ENCODE measurements at places on chromosomes 2 and 18.

DNA sequence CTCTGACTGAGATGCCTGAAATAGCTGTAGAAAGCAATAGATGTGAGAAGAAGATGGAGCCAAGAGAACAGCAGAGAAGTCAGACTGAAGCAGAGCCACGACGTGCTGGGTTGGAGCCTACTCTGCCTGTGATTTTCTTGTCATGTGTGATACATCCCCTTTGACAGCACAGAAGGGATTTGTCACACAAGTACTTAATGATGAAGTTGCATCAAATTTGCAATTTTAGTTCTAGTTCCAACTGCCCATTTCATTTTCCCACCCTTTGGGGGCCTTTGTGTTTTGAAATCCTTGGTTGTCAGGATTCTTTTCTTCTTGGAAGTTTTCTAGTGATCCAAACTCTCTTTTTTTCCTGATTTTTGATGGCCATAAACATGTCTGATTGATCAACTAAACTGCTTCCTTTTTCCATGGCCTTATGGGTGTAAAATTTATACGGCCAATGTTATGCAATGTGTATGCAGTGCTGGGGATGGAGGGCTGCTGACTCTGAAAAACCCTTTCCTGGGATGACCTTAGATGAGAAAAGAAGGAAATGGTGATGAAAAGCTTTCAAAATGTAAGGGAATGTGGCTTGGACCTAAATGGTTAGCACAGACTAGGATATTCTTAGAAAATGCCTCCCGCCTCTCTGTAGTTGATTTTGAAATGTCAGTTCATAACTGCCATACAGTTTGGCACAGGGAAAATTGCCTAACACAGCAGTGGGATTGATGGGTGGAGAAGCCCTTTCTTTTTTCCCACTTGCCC is 9.6 kb upstream of the B3GNT2 start:
- no peak for DNase-seq

- DNase-seq, result no peak
Measured at GRCh38 chr2:3665886-3666612, 8.0 kb downstream of the ALLC start.

DNA sequence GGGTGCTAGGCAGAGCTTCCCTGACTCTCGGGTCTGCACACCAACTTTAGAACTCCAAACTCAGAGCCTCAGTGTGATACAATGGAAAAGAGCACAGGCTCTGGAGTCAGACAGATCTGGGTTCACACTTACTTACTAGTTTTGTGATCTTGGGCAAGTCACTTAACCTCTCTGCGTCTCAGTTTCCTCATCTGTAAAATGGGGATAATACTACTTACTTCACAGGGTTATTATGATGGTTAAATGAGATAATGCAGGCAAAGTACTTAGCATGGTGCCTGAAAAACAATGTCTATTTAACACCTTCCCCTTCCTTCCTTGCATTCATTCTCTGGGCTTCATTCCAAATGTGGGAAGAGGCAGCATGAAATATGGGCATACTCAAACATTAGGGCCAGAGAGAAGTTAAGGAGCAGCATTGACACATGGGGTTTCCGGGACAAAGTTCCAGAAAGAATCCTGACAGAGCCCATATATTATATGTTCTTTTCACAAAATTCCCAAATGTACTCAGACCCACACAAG is 13.3 kb downstream of the DNAJC27 start:
- DNase-seq, result no peak

GRCh38 chr18:54125429-54125828 is 99.0 kb downstream of the MBD2 start:
- DNase-seq, result no peak

GRCh38 chr2:44358503-44358902 is 2.8 kb downstream of the PREPL start:
- no peak for DNase-seq

DNA sequence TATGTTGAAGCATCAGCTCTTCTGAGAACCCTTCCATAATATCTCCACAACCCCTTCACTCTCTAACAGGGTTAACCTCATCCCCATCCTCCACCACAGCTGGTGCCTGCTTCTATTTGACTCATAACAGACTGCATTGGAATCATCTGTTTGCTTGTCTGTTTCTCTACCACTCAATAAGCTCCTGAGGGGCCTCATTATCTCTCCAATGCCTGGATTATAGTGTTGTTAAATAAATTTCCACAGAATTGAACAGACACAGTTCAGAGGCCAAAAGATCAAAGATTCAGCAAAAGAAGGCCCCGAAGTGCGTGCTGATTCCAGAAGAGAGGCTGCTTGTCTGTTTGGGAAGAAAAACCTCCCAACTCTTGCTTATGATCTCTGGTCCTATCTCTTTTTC is 33.7 kb upstream of the FAM98A start:
- DNase-seq, result no peak

DNA sequence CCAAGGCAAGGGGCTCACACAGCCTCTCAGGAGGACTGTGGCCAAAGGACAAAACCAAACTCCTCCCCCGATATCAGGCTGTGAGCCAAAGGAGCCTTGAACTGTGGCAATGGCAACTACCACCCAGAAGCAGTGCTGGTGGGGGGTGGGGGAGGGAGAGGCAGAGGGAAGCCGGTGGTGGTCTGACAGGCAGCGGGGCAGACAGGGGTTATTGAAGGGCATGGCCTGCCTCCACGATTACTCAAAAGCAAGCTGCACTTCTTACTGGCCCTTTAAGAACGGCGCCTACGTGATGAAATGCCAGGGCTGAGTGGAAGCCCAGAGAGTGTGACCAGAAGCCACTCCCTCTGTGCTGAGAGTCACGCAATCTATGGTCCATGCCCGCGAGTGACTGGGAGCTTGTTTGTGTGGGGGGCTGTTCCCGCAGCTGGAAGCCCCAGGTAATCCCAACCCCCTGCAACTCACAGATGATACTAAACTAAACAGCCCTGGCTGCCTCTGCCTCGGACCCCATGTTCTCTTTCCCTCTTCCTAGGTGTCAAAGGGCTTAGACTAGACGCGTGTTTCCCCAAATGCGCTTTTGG is 128.2 kb upstream of the CXCR4 start:
- no peak for DNase-seq

DNA sequence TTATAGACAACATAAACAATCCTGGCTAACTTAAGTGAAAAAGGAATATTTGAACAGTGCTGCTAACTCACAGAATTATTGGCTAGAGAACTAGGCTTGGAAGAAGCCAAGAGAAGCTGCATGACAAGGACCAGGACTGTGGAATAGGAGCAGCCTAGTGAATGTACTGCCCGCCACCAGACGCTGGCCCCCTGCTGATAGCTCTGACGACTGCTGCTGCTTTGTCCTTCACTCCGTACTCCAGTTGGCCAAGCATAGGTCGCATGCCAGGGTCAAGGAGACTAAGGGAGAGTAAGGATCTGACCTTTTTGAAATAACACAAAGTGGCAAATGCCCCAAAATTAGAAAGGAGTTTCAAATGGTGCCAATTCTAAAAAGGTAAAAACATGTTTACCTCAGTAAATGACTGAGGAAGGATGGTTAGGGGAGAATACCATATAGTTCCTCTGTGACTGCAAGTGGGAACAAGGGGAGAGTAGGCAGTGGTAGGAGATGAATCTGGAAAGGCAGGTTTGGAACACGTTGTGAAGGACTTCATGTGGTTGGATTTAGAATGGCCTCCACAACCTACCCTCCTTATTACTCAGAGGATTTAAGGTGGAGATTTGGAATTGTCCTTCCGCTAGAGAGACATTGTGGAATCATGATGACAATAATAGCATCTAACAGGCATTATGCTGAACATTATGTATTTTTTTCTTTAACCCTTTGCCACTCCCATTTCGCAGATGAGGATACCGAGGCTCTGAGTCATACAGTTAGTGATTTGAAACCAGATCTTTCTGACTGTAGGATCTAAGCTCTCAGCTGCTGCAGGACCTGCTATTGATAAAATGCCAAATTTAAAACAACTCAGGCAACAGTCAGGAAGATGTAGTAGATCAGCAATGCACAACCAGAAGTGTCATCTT is 19.5 kb downstream of the STRADB start:
- no peak for DNase-seq

GRCh38 chr2:3864943-3865865 is 161.8 kb downstream of the DCDC2C start:
- no peak for DNase-seq

GRCh38 chr2:18376936-18377335 is 183.5 kb downstream of the RDH14 start:
- no peak for DNase-seq

DNA sequence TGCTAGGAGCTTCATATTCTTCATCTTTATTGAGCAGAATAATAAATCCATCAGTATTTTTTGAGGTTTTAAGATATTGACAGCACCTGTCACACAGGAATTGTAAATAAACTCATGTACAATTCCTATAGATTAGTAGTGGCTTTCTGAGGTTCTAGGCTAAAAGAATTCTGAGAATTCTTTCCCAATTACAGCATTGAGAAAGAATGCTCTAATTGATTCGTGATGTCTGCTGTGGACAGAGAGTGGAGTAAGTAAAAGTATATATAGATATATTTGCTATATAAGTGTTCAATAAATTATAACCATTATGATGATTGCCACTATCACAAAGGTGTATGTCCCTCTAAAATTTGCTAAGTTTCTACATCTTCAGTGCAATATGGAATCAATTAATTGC is 186.5 kb upstream of the NRP2 start:
- no peak for DNase-seq

GRCh38 chr2:160075171-160075570 is 12.8 kb upstream of the PLA2R1 start:
- no peak for DNase-seq

DNA sequence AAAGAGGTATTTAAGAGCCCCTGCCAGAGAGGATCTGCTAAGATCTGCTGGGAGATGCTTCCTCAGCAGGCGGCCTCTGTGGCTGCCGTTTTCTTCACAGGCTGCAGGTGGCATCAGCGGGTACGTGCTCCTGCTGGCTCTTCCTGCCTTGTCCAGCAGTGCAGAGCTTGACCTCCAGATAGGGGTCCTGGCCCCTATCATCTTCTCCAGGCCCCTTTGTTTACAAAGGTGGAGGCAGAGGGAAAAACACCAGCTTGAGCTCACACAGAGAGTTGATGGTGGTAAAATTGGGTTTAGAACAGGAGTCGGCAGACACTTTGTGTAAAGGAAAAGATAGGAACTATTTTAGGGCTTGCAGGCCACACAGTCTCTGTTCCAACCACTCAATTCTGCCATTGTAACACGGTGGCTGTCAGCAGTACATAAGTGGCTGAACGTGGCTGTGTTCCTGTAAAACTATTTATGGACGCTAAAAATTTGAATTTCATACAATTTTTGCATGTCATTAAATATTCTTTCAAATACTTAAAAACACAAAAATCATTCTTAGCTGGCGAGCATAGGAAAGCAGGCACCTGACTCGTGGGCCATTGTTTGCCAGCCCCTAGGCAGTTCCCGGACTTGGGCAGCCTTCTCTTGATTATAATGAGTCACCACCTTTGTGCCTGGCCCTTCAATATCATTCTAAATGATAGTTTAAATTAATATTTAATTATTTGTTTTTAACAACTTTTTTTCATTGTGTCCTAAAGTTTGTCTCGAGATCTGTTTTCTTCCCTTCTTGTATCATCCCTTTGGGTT is 98.2 kb upstream of the B3GNT7 start:
- no peak for DNase-seq

DNA sequence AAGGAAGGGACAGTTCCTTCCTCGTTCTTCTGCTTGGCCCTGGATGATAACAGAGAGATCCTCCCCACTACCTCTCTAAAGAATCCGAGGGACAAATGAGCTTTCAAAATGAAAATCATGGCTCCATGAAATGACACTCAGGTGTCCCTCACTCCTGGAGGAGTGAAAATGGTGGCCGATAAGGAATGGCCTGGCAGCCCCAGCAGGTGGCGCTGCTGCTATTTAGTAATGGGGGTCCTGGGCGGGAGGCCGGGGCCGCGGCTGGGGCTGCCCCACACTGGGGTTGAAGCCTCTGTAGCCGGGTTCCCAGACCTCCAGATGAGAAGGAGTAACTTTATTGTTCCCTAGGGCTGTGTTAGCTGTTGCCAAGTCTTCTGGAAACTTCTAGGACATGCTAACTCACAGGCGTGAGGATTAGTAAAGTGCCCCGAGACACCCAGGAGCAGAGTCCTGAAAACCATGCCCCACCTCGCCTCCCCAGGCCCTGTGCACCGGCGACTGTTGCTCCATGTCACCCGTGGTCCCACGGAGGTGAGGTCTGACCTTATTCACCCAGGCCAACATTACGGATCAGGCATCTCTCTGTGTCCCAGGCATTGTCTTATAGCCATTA is 138.0 kb downstream of the CTIF start:
- peak; percentile 26 for DNase-seq

DNA sequence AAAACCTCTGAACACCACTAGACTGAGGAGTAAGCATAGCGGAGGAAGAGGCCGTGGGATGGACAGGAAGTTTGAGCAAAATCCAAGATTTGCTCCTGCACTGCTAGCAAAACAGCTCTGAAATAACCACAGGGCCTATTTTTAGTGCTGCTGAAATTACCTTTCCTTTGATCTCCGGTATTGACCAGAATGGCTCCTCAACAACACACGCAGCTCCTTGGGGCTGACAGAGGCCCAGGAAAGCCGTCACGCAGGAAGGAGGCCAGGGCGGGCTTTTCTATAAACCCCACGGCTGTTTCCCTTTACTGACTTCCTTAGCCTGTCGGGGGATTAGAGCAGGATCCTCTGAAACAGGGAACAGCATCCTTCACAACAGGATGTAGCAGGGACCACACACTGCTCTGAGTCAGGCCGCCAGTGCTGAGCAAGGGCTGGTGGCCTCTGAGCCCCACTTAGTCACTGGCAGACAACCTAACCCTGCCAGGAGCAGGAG is 80.8 kb upstream of the LCLAT1 start:
- DNase-seq, result peak; percentile 5

GRCh38 chr2:69559442-69560146 is 83.9 kb downstream of the AAK1 start:
- no peak for DNase-seq

DNA sequence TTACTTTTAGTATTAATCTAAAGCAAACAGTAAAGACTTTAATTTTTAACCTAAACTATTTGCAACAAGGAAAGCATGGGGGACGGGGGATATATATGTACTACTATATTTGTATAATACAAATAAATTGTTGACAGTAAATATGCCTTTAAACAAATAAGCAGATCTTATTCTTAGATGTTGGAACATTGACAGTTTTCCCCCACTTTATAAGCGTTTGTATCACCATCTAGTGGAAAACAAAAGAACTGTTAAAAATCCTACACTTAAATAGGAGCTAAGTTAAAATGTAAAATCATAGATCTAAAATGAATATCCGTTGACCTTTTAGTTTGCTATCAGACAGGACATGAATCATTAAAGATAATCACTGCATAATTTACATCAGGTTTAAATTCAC is 50.0 kb downstream of the RBBP8 start:
- no peak for DNase-seq

Measured in stimulated activated CD8-positive, alpha-beta memory T cell treated with anti-CD3 and anti-CD28 coated beads, Interleukin-2, amount 100 ng/mL, for 1 hour (primary cell).